ENCODE measurements at places on chromosomes 6 and 20.

DNA sequence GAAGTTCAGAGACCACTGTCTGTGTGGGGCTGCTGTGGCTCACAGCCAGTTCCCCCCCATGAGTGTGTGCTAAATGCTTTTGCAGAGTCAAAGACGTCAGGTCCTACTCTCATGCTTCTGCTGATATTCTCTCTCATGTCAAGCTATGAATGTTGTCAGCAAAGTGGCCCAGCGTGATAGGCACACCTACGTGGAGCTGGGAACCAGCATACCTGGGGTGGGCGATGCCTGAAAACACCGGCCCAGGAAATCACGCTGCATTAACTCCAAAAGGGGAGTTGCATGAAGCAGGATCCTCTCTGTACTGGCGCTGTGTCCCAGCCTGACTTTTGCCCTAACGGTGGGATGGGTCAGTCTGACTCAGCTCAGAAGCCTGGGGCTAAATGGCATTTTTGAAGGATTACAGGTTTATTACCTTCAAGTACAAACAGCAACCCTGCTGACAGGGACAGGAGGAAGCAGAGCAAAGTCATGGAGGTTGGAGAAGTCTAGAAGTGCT, 9.0 kb upstream of the MRPS10 start:
- DNase-seq, result no peak

DNA sequence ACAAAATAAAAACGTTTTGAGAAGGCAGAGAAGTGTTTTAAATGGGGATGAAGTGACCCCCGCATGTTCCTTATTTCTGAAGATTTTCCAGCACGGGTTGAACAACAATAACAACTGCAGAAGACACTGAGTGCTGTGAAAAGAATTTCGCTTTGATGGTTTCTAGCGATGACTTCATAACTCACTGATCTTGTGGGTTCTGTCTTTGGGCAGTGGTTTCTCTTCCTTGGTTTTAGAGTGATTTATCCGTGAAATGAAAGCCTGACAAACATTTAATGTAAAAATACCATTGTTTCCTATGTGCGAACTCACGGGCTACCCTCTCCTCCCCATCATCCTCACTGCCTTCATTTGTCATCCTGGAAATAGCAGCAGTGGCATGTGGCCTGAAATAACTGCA, 793.9 kb downstream of the QKI start:
- DNase-seq, result no peak

GRCh38 chr20:33721391-33722140, 1.5 kb upstream of the PXMP4 start:
- DNase-seq, result no peak

DNA sequence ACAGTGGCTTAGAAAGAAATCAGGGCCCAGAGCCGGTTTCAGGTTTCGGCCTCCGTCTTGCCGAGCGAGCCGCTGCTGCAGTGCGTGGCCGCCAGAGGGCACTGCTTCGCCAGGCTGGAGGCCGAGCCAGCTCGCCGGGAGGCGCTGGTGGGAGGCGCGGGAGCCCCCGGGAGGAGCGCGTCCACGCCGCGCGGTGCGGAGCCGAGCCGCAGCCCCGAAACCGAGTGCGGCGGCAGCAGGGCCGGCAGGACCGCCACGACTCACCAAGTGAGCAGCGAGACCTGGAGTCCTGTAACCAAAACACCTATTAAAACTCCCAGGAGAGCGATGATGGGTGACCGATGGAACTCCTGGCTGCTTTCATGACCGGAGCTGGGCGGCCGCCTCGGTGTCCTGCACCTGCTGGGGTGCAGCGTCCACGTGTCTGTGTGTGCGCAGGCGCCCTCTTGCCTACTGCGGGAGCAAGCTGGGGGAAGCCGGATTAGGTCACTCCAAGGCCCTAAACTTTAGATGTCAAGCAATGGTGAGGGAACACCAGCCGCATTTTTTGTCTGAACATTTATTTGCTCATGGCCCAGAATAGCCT, 186.9 kb upstream of the UST start:
- DNase-seq, result peak; percentile 35

GRCh38 chr6:56246881-56247653, at the start of gene COL21A1:
Gene COL21A1, minus strand, starts transcription at chr6:56247580. Its CDS starts 64,962 bp downstream, at chr6:56182618.
- DNase-seq, result no peak

- no peak for DNase-seq
Observed at GRCh38 chr6:33875696-33876095, 71.9 kb upstream of the MLN start.

GRCh38 chr6:28586324-28586723, 60.6 kb downstream of the GPX5 start:
- DNase-seq, result no peak

DNA sequence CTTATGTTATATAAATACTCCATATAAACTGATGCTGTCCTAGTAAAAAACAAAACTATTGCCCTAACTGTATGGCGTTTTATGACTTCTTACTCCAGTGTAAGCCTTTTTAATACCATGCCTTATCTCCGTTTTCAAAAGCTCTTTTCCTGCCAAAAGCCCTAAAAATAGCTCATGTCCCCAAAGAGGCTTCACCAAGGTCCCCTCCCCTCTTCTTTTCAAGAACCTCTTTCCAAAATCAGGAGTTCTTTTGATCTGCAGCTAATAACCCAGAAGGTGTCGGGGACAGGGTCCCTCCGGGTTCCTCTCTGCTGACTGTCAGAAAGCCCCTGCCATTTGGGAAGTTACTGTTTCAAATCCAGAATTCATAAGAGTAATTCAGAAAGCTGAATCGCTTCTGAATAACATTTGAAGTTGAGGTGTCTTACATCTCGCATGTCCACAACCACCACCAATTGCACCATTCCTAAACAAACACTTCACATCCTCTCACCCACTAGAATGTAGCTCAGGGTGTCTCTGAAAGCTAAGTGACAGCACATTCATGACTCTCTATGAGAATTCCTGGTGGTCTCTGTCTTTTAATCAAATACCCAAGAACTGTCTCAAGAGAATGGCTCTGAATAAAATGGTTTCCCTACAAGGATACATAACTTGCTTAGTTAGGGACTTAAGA, 13.3 kb downstream of the TASP1 start:
- DNase-seq, result no peak

DNA sequence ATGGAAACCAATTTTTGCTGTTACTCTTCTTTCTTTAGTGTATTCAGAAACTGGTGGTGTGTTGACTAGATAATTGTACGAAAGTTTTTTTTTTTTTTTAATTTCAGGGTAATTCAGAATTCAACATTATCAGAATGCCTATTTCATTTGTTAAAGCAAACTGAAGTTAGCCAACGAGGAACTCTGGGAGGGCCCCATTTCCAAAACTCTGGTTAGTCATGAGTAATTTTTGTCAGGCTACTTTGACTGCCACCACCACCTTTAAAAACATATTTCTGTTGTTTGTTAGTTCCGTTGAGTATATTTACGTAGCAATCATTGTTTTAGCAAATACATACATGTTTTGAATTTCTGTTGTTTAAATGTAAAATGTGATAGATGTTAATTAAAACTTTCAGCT, 763 bp downstream of the ZKSCAN8 start:
- DNase-seq, result no peak

DNA sequence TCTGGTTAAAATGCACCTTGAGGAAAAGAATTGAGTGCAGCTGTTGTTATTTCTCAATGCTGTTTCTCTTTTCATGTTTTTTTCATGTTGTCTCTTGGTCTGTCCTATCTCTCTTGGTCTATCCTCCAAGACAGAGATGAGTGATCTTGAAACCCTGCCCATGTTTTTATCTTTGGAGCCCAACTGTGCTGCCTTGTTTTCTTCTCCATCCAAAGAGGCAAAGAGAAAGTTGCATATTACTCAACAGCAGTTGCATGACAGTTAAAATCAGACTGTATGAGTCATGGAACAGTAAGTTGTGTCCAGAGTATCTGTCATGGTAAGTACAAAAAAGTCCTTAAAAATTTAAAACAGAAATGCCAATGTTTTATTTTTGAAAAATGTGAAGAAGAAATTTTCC, 26.2 kb downstream of the BCAS1 start:
- DNase-seq, result no peak

- no peak for DNase-seq
Observed at GRCh38 chr6:90290811-90291420, 5.7 kb downstream of the BACH2 start.

DNA sequence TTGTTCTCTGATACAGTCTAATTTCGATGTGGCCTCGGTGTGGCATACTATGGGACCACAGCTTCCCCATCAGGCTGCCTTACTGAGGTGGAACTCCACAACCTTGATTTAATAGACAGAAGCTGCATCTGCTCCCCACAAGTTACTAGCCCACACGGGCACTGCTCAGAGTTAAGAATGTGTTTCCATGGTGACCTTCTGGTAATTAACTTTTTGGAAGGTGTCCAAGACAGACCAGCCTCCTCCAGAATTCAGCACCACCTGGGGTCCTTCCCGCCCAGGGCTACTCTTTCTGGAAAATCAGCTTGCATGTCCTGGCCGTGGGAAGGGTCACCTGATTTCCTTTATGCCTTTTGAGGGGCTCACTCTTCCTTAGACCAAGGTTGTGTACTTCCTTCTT, 48.7 kb upstream of the CDH4 start:
- DNase-seq, result no peak

- peak; percentile 65 for DNase-seq
Observed at GRCh38 chr6:25070547-25071366, 135.0 kb upstream of the RIPOR2 start.

DNA sequence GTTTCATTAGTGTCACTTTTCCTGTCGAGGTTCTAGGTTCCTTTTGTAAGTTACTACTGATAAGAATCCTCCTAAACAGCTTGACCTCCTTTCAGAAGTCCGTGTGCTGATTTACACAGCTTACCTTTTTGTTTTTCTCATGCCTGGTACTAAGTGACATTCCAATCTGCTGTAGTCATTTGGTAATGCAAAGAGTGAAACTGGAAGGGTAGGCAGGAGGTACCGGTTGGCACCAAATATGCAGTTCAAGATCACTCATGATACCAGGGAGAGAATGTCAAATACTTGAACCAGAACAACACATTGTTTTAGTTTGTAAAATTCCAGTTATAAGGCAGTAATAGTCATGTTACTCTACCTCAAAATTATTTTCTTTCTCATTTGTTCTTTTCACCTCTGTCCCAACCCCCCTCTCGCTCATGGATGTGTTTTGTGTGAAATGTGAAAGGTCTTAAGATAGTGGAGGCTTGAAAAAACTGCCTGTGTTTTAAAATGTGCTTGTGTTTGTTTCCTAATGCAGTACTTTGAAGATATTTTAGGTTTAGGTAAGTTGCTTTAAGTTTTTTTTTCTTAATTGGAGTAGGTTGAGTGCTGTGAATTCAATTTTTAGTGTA, 23.2 kb downstream of the AFDN start:
- DNase-seq, result no peak

DNA sequence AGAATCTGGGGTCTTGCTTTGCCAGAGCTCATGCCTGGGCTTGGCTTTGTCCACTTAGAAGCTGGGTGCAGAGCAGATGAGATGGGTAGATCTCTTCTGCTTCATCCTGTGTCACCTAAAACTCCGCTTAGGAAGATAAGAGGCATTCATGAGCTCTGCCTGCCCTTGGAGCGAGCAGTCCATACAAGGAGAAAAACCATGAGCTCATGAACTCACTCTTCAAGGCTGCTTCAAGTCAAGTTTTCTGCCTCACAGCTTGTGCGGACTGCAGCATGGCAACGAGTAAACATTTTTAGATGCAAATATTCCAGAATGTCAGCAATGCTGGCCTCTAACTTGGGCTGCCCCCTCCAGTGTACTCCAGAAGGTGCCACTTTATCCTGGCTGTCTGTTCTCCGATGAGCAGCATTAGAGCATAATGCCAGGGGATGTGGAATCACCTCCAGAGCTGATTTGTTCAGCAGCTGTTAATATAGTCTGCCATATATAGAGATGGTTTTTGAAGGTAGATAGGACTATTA, 10.7 kb upstream of the UQCC2 start:
- DNase-seq, result no peak

DNA sequence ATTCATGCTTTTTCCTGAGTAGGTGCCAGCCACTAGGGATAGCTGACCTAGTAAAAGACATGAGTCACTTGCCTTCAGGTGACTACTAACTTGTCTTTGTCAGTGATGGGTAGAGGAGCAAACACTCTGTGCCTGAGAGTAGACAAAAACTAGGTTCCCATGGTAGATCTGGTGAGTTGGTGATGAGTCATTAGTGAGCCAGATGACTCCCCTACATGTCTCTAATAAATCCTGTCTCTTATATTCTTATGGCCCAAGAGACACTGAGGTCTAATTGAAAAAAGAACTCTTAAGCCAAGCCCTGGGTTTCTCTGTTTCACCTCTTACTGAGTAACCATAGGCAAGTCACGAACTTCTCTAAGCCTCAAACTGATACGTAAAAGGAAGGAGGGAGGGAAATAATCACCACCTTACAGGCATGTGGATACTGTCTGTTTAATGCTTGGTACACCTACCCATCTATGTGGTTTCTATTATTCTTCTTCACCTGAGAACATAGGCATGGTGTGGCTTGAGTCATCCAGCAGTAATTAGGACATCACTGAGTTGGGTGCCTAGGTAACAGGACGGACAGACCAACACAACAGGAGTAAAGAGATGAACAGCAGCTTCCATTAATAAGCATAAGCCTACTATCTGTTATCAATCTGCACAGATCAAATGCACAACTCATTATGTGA, 20.3 kb downstream of the TTPAL start:
- no peak for DNase-seq

DNA sequence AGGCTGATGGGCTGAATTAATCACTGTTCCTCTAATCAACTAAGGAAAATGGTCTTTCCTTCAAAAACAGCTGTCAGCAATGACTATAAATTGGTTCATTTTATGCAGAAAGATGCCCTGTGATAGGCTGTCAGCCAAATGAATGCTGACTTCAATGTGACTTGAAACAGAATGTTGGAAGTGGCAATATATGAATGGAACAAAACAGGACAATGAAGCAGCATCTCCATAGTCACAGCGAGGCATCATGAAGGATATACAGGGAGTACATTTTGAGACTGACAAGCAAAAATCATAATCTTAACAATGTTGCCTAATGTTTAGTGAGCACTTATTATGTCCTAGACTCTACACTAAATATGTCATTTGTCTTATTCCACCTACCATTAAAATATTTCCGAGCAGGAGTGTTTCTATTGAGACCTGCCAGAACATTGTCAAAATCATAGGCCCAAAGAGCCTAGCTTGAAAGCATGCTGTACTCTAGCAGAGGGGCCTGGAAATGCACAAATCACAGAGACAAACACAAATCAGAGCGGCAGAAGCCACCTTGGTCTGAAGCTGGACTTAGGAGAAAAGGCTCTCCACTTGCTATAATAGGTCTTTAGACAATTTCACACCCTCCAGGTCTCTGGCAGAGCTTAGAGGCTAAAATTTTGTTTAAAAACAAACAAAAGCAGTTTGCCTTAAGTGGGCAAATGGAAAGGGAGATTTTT, 63.3 kb downstream of the FAM50B start:
- no peak for DNase-seq

- no peak for DNase-seq
Observed at GRCh38 chr20:57069442-57069841, 197.0 kb downstream of the BMP7 start.

GRCh38 chr6:14023855-14024254, 93.7 kb upstream of the CD83 start:
- DNase-seq, result no peak

Data from stimulated activated CD4-positive, alpha-beta T cell treated with anti-CD3 and anti-CD28 coated beads, Interleukin-12 subunit alpha, Interleukin-12 subunit beta, amount 100 ng/mL, for 24 hours (primary cell).